ENCODE measurements at places on chromosomes 3 and 15.

DNA sequence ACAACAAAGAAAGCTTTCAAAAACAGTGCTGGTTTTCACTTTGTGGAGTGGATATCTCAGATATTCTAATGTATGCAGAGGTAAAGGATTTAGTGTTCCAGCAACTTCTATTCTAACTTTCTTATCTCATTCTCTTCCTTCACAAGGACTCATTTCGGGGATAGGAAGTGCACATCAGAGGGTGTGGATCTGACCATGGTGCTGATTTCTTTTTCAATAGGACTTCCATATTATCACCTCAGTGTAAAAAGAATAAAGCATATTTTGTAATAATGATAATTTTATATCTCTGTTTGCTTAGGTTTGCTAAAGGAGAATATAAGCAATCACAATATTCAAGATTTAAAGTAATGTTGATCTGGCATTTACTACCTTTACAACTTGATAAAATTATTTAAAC is 12.5 kb upstream of the CADM2 start:
- no peak for DNase-seq

DNA sequence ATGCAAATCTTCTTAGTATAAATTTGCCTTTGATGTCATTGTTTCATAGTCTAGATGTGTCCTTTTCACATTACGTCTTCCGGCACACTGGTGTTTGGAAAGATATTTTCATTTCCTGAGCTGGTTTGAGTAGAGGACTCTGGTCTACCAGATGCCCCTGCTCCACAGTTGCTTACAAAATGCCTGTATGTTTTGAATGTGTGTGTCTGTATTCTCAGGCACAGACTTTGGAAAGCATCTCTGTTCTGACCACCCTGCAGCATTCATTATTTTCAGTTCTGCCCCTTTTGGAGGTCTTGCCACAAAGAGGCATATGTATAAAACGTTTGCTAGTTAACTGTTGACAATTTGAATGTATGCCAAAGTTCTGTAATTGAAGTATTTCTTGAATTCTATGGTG is 236.0 kb upstream of the GOLIM4 start:
- no peak for DNase-seq

GRCh38 chr3:124768812-124769211 is 38.6 kb downstream of the UMPS start:
- no peak for DNase-seq

DNA sequence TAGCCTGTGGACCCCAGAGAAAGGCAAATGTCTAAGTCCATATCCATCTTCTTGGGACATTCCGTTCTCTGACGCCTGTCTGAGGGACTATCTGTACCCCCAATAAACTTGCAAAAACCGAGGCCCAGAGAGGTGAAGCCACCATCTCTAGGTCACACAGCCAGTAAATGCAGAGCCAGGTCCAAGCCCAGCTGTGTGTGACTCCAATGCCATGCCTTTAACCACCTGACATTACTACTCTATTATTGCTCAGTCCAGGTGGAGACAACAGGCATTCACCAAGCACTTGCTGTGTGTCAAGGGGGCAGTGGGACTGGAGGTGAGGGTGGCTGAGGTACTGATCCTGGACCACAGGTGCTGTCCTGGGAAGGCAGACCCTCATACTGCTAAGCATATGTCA is 25.4 kb downstream of the CYP8B1 start:
- no peak for DNase-seq

GRCh38 chr3:156397534-156397933 is 157.4 kb downstream of the SSR3 start:
- no peak for DNase-seq

DNA sequence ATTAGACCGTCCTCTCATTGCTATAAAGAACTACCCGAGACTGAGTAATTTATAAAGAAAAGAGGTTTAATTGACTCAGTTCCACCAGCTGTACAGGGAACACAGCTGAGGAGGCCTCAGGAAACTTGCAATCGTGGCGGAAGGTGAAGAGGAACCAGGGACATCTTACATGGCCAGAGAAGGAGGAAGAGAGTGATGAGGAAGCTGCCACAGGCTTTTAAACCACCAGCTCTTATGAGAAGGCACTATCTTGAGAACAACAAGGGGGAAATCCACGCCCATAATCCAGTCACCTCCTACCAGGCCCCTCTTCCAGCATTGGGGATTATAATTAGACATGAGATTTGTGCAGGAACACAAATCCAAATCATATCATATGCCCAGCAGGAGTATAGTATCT is 138.5 kb downstream of the ALCAM start:
- no peak for DNase-seq

- no peak for DNase-seq
Measured at GRCh38 chr3:149128821-149129220, 617 bp upstream of the HPS3 start.

DNA sequence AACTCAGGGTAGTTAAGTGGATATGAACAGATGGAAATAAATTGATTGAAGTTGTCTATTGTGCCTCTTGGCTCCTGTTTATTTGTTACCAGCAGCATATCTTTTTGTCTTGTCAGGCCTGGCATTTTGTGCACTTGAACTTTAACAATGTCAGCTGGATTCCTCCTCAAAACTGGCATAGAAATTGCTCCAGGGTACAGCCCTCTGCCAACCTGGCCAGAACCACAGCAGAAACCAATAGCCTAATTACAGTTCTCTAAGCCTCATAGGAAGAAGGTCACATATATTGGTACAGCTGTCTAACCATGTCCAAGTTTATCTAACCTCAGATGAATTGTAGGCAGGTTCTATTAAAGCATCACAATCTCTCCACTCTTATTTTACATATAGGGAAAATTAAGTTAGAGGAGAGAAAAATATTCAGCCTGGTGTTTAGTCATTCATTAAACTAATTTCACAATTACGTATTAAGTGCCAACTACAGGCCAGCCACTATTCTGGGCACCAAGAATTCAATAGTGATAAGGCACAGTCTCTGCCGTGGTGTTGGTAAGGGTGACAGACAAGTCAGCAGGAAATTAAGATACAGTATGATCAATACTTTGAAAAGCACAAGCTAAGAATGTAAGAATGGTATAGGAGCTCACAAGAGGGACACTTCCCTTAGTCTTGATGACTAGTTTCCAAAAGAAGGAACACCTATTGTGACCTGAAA is 452.9 kb upstream of the NECTIN3 start:
- DNase-seq, result no peak

- DNase-seq, result no peak
Measured at GRCh38 chr3:116007000-116007399, 383.7 kb downstream of the GAP43 start.

GRCh38 chr3:11554666-11555065 is 89.0 kb downstream of the VGLL4 start:
- DNase-seq, result no peak

DNA sequence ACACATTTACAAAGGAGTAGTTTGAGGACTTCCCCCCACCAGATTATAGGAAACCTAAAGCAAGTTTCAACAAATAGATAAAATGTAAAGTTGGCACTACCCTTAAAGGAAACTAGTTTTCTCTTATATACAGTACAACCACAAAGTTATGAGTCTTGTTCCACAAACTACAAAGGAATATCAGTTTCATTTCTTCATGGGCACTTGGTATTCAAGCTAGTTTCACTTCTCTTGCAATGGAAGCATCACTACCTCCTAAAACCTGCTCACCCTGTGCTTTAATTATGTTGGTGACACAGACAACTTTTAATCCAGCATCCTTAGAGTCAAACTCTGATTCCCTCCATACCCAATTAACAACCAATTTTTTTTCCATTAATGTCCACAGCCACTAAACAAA is 707.0 kb downstream of the ROBO2 start:
- no peak for DNase-seq

DNA sequence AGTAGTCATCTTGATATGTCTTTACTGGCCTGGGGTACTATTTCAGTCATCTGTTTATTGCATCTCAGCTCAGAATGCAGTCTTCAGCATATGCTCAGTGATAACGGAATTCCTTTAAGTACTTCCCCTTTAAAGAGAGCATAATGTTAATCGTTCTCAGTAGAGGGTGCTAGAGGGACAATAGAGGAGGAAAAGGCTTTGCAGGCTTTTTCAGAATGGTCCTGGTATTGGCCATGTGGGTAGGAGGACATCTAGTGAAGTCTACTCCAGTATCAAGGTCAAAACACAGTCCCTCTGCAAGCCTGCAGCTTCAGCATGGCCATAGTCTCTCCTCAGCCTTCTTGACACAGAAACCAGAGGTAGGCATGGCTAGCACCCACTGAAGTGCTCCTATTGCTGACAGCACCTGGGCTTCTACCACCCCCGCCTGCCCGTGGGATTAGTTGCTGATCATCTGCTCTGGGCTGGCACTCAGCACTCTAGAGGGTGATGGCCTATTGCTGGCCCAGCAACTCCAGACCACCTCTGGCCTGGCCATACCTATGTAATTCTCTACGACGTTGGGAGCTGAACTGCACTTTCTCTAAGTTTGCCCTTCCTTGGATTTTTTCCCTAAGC is 65.4 kb downstream of the KCNH8 start:
- DNase-seq, result no peak

DNA sequence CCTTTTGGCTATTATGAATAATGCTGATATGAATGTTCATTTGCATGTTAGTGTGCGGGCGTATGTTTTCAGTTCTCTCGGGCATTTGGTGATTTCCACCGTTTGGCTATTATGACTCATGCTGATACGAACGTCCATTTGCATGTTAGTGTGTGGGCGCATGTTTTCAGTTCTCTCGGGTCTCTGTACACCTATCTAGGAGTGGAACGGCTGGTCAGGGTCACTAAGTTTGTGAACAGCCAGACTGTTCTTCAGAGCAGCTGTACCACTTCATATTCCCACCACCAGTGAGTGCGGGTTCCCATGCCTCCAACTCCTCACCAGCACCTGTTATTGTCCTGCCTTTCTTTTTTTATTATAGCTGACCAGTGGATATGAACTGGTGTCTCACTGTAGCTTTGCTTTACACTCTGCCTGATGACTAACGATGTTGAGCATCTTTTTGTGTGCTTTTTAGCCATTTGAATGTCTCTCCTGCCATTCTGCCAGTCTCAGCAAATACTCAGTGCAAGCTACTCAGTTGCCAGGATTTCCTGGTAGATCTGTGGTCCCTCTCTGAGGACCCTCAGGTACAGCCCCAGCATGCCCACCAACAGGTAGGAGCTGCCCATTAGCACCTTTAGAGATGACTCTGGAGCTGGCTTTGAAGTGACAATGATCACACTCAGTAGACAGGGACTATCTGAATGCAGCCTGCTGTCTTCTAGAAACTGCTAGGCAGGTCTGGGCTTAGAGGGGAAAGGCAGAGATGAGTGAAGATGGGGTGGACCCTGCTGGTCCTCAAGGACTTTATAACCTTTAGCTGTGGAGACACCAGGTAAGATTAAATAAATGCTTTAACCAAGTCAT is 141.1 kb downstream of the XXYLT1 start:
- DNase-seq, result no peak
